ENCODE measurements at places on chromosomes 16 and 17. TPM values are rescaled to one million over a fixed set of nuclear protein-coding genes. Genes with fewer than 3 reads are reported as not detected.

GRCh38 chr17:15169676-15170075, 95.5 kb downstream of the PMP22 start:
- no peak for DNase-seq

FOXN1 gene
- not detected for total RNA-seq

GRCh38 chr17:72592967-72593325, 472.1 kb downstream of the SOX9 start:
- no peak for DNase-seq

DNA sequence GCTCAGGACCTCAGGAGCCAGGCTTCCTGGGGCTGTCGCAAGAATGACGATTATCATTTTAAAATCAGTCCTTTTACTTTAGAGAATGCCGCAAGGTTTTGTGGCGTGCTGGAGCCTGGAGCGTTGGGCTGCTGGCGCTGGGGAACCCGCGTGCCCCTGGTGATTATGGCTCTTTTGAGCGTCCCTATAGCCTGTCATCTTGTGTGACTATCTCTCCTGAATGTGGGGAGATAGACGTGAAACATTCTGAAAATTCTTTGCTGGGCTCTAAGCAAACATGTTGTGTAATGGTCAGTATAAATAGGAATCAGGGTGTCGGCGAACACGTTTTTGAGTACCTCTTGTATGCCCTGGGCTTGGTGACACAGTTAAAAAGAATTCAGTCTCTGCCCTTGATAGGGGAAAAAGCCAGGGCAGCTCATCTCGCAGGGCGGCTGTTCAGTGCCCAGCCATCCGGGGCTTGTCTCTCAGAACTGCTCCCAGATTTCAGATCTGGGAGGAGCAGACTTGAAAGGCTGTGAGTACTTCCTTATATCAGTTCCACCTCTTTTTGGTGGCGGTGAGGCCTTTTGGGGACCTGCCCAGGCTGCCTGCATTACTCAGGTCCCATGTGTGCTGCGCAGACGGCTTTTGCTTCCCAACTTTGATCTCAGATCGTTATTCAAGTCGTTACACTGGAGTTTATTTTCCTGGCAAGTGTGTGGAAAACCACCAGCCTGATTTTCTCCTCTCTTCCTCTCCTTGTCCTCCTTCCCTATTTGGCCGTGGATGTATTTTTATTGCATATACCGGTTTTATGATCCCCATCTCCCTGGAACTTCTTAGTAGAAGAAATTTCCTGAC, 973 bp downstream of the SLC7A6 start:
- DNase-seq, result no peak

DNA sequence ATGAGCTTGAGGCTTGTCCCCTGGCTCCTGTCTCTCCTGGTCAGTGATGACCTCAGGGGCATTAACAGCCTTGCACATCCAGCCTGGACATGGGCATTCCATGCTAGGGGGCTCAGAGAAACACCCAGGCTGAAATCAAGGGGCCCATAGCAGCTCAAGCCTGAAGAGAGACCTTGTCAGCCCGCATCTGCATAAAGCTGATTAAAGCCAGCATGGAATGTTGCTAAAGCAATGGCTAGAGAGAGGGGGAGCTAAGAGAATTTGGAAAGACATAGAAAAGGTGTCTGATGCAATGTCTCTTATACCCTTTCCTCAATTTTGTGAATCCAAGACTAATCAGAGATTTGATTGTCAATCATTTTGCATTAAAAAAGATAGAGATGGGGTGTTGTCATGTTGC, 51.4 kb upstream of the WSCD1 start:
- no peak for DNase-seq

GRCh38 chr16:82753821-82754220, 127.1 kb downstream of the CDH13 start:
- DNase-seq, result no peak

KRT16 gene
- total RNA-seq, result not detected

DNA sequence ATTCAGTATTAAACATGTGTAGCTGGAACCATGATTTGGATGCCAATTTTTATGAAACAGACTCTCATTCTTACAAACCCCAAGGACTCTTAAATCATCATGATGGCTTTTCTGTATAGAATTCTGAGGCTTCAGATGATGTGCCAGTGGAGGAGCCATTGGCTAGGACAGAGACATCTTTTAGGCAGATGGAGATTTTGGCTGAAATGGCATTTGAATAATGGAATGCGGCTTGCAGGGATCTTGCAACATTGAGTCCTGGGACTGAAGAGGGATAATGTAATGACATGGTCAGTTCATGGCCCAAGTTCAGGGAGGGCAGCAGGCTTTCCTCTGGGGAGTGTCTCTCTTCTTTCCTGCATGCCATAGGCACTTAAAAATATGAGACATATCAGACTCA, 172.4 kb downstream of the ABCA8 start:
- DNase-seq, result no peak

DNA sequence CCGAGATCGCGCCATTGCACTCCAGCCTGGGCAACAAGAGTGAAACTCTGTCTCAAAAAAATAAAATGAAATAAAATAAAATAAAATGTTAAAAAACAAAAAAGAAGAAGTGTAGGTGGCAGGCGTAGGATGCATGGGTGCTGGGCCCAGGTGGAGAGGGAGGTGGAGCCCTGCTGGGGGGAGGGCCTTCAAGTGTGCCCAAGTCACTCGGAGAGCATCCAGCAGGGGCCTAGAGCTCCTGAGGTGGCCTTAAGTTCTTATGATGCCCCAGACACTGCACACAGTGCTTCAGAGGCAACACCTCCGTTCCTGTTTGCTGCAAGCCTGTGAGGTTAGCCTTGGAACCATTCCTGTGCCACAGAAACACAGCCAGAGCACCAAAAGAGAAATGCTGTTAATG, 23.2 kb downstream of the IL4R start:
- no peak for DNase-seq

DNA sequence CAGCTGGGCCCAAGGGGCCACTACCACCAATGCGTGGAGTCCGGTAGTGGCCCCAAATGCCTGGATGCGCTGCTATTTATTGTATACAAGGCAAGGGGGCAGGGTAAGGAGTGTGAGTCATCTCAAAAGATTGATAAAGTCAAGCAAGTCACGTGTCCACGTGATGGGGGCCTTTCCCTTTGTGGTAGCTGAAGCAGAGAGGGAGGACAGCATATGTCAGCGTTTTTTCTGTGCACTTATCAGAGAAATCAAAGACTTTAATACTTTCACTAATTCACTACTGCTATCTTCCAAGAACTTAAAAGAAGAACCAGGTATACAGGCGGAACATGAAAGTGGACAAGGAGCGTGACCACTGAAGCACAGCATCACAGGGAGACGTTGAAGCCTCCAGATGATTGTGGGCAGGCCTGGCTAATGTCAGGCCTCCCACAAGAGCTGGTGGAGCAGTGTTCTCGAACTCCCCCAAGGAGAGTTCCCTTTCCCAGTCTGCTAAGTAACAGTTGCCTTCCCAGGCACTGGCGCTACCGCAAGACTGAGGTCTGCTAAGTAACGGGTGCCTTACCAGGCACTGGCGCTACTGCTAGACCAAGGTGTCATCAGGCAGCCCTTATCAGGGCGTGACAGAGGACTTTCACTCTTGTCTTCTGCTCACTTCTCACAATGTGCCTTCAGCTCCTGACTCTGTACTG, 10.8 kb upstream of the ASB16 start:
- no peak for DNase-seq

DNA sequence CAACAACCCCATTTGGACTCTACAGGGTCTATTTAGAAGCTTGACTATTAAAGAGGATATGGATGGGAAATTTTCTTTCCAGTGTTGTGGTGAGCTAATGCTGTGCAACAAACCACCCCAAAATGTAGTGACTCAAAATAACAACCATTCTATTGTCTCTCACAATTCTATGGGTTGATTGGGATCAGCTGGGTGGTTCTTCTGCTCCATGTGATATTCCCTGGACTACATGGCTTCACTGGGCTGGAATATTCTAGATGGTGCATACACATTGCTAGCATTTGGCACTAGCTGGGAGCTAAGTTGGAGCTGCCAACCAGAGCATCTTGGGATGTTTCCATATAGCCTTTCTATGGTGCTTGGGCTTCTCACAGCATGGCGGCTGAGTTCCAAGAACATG, 30.2 kb downstream of the SLC6A2 start:
- no peak for DNase-seq

BOLA2 gene
- total RNA-seq, result 18.7 TPM

DNA sequence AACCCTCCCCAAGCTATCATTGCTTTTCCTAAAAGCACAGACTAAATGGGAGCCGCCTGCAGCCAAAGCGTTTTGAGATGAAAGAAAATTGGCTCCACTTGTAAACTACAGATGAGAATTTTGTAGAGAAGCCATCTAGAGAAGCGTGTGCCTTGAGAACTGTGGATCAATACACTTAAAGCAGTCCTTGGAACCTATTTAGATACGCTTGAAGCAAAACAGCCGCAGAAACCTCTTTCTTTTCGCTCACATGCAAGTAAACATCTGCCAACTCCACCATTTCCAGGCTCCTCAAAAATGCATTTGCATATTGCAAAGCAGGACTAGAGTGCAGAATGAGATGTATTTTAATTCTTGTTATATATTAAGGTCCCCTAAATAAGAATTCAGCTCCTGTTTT, 13.1 kb downstream of the KIAA0513 start:
- DNase-seq, result no peak

FLOT2 gene
- total RNA-seq, result 124 TPM

MRM1 gene
- total RNA-seq, result 3.5 TPM

GRCh38 chr16:22641131-22641628, 130.5 kb downstream of the NPIPB5 start:
- DNase-seq, result peak; percentile 9

DNA sequence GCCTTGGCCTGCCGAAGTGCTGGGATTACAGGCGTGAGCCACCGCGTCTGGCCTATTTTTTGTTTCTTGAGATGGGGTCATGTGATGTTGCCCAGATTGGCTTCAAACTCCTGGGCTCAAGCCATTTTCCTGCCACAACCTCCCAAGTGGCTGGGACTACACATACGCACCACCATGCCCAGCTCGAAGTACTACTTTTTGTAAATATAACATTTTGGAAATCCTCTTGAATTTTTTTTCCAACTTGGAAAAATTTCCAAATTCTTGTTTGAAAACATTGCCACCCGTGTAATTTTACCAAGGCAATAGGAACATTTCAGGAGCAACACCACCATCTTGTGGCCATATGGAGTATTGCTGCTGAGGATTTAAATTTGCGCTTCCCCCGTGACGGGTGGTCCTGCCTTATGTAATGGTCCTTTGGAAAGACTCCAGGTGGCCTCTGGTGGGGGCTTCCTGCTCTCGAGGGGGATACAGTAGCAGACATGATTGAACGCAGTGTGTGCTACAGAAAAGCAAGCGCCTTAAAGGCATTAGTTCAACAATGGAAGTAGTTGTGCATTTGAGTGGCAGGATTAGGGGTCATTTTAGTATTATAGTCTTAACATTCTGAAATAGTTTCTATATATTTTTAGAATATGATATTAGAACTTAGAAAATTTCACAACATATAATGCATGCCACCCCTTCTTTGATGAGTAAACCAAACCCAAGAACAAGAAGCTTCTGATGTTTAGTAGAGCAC, 8.0 kb downstream of the FLYWCH1 start:
- no peak for DNase-seq

DNA sequence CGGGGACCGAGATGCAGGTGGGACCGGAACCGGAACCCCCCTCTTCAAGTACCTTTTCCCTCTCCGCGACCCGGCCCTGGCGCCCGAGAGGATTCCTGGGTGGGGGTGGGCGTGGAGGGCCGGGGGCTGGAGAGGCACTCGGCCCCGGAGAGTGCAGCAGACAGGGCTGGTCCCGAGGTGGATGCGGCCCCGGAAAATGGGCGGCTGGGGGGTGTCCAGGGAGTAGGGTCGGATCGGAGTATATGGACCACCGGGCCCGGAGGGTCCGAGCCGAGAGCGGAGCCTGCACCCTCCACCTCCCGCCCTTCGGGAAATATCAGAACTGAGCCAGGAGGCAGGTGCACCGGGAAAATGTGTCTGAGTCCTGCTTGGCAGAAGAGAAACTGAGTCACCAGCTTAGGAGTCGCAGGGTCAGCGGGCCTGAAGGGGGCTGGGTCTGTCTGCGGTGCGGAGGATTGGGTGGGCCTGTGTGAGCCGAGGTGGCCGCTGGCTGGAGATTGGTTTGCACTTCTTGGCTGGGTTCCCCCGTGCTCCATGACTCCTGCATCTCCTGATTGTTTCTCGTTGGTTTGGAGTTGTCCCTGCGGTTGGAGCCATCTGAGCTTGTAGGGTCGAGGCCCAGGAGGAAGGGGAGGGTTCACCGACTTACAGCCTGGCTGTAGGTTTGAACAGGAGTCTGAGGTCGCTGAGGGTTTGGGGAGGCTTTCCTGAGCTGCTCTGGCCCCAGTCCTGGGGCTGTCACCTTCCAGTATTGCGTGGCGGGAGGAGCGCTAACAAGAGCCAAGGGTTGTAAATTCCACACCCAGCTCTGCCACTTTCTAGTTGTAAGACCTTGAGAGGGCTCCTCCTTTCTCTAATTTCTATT, 518 bp downstream of the SH2B1 start:
- no peak for DNase-seq

DNA sequence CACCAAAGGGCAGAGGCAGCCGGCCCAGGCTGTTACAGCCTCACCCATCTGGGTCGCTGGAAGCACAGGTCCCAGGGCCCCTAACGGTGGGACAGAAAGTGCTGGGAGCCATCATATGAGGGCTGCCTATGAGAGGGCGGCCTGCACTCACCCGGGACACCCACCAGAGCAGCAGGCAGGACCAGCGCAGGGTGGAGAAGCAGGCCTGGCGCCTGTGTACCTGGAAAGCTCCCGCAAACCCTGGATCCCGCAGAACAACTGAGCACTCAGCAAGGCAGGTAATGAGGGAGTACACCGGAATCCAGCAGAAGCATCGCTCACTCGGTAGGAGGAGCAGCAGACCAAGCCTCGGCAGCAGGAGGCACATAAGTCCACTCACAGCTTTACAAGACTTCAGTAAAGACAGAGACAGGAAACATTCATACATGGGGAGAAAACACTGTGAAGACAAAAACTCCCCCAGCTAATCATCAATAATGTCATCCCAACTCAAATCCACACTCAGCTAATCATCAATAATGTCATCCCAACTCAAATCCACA, 31.5 kb upstream of the C16orf95 start:
- no peak for DNase-seq

DNA sequence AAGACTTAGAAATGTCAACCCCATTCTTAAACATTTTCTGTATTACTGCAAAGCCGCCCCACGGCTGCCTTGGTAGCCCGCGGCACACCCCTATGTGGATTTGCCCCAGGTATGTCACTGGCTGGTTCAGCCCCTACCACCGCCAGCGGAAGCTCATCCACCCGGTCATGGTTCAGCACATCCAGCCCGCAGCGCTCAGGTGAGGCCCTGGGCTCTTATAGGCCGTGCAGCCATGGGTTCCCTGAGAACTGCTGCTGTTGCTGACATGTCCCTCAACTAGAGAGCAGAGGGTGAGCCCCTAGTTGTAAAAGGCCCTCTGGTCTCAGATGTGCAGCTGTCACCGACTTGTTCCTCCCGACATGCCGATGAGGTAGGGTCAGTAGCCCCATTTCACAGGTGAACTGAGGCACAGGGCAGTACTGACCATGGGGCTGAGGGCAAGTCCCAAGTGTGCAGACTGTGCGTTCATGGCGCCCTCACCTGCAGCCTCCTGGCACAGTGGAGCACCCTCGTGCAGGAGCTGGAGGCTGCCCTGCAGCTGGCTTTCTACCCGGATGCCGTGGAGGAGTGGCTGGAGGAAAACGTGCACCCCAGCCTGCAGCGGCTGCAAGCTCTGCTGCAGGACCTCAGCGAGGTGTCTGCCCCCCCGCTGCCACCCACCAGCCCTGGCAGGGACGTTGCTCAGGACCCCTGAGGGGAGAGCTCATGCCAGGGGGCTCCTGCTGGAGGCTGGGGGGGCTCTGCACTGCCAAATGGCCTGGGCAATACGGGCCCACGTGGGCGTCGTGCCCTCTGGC, 8.7 kb downstream of the CYBC1 start:
- DNase-seq, result no peak

GRAPL gene
- 58.6 TPM for total RNA-seq

Measured in glomerular endothelial cell (primary cell).